CD8-positive, alpha-beta memory T cell (primary cell): ENCODE measurements at places on chromosomes 16 and 17.

- peak; percentile 21 for DNase-seq
Observed at GRCh38 chr17:9199571-9200551, 178.6 kb downstream of the NTN1 start.

DNA sequence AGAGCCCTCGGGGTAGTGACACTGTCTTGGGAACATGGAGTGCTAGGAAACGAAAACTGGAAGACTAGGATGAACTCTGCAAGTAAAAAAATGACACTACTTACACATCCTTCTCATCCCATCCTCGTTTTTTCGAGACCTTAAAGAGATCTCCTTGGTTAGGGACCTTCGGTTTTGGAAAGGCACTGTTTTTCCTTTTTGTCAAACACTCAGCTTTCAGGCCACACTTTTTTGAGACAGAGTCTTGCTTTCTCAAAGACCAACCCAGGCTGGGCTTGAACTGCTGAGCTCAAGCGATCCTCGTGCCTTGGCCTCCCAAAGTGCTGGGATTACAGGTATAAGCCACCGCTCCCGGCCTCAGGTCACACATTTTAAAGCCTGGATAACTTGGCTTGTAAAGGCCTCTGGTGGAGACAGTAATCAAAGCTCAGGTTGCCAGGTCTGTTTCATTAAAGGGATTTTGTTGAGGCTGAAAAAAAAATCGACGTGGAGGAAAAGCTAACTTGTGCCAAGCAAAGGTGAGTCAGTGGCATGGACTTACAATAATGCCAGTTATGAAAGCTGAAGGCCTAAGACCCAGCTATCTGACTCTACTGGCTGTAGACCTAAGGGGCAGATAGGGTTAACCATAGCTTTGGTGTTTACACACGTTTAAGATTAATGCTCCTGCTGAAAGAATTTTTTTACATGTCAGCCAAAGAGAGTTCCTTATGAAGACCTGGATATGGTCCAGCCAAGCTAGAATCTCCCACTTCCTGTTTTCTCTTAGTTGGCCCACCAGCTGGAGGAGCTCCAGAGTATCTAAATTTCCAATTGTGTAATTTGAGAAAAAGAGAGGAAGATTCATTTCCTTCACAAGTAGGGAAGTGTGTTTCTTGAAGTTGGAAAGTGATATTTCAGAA, 823 bp downstream of the NBR1 start:
- no peak for DNase-seq

DNA sequence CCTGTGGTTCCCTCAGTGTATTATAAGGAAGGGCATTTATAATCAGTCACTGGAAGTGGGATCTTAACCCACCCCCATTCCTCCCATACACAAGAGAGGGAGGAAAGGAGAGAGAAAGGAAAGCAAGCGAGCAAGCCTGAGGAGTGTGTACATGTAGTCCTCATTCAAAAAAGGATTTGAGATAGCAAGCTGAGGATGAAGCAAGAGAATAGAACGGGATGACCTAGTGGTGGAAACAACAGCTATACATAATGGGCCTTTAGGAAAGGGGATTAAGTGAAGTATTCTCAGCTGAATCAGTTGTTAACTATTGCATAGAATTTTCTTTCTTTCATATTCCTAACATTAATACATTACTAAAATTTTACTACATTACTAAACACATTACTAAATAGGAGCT, 281.4 kb downstream of the ZFHX3 start:
- no peak for DNase-seq

GRCh38 chr17:2064980-2065785, 10.3 kb downstream of the HIC1 start:
- DNase-seq, result peak; percentile 72

DNA sequence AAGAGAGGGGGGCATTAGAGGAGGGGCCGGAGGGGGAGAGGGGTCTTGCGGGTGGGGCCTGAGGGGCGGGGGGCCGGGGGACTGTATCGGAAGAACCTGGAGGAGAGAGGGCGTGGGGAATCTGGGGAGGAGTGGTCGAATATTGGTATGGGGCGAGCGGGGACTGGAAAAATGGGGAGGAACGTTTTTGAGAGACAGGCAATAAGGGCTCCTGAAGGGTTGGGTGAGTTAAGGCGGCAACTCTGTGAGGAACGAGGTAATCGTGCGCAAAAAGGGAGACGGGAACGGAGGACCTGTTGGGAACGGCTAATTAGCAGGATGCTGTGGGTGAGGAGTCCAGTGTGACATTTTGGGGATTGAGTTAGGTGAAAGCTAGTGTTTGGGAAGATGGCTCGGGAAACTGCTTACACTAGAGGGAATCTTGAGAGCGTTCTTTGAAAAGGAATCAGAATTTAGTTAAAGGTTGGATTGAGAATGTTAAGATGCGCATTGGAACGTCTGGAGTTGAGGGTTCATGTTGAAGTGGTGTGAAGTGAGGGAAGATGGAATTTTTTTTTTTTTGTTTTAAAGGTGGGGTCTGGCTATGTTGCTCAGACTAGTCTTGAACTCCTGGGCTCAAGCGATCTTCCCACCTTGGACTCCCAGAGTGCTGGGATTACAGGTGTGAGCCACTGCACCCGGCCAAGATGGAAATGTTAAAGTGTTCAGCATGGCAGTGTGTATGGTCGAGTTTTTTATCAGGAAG, 662 bp downstream of the WIPF2 start:
- DNase-seq, result peak; percentile 30

DNA sequence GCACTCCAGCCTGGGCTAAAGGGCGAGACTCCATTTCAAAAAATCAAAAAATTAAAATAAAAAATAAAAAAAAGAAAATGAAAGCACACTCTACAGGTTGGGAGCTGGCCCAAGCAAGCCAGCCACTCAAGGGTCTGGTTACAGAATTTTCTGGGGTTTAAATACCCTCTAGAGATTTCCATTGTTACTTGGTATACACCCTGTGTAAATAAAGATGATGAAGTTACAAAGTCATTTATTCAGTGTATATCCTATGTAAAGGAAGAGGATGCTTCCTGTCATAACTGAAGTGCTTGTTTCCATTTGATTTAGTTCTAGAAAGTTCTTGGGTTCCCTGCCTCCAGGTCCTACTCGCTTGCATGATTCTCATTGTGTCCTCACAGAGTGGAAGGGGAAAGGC, 79.9 kb upstream of the C17orf78 start:
- no peak for DNase-seq

- peak; percentile 58 for DNase-seq
Observed at GRCh38 chr16:17470182-17470907, 415 bp downstream of the XYLT1 start.

GRCh38 chr16:49969091-49970030, 55.7 kb upstream of the CNEP1R1 start:
- no peak for DNase-seq

DNA sequence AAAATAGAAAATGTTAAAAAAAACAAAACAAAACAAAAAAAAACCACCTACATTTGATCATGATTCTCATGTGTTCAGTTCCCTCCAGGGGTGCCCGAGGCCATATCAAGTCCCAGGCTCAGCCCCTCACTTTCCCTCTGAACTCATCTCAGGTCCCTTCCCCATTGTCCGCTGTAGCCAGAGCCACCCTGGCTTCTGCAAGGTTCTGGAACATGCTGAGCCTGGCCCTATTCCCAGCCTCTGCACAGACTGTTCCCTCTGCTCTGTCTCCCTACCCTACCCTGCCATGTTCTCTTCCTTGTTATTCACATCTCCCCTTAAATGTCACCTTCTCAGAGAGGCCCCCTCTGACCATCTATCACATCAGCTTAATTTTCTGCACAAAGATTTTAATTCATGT, 46.9 kb downstream of the TK2 start:
- no peak for DNase-seq

GRCh38 chr17:29968271-29968670, 26.8 kb downstream of the EFCAB5 start:
- DNase-seq, result no peak
